ENCODE measurements at places on chromosomes 7 and 10. TPM values are rescaled to one million over a fixed set of nuclear protein-coding genes. Genes with fewer than 3 reads are reported as not detected.

C10orf105 gene
- 0.04 TPM for polyA plus RNA-seq

PIK3AP1 gene
- 0.47 TPM for polyA plus RNA-seq

MOGAT3 gene
- polyA plus RNA-seq = not detected

VAX1 gene
- not detected for polyA plus RNA-seq

C10orf67 gene
- 0.08 TPM for polyA plus RNA-seq

SH2D4B gene
- polyA plus RNA-seq = not detected

NEUROG3 gene
- polyA plus RNA-seq = not detected

DOCK4 gene
- 1.8 TPM for polyA plus RNA-seq

EIF5AL1 gene
- 1.0 TPM for polyA plus RNA-seq

CAPZA2 gene
- polyA plus RNA-seq = 44.9 TPM

SOSTDC1 gene
- polyA plus RNA-seq = 2.1 TPM

LIPK gene
- polyA plus RNA-seq = 0.12 TPM

HSPA14 gene
- polyA plus RNA-seq = 8.8 TPM

C7orf57 gene
- polyA plus RNA-seq = 0.80 TPM

SORBS1 gene
- 66.3 TPM for polyA plus RNA-seq

IKZF1 gene
- polyA plus RNA-seq = 1.0 TPM

HTRA1 gene
- 11.7 TPM for polyA plus RNA-seq

HABP2 gene
- polyA plus RNA-seq = not detected

LLCFC1 gene
- not detected for polyA plus RNA-seq

COL17A1 gene
- 87.2 TPM for polyA plus RNA-seq

FAM131B gene
- polyA plus RNA-seq = 0.16 TPM

WEE2 gene
- not detected for polyA plus RNA-seq

EGFR gene
- polyA plus RNA-seq = 12.8 TPM

NKX2-3 gene
- polyA plus RNA-seq = 0.14 TPM

CCL26 gene
- polyA plus RNA-seq = 0.73 TPM

CNNM1 gene
- 0.81 TPM for polyA plus RNA-seq

COL28A1 gene
- polyA plus RNA-seq = 0.60 TPM

ARHGAP19 gene
- polyA plus RNA-seq = 3.4 TPM

SFXN2 gene
- polyA plus RNA-seq = 5.7 TPM

SPDYE9 gene
- polyA plus RNA-seq = not detected

NHLRC2 gene
- 3.7 TPM for polyA plus RNA-seq

PKD2L1 gene
- not detected for polyA plus RNA-seq

SLC29A4 gene
- 0.49 TPM for polyA plus RNA-seq

BHLHA15 gene
- 0.96 TPM for polyA plus RNA-seq

CTAGE8 gene
- polyA plus RNA-seq = 0.01 TPM

CCDC172 gene
- not detected for polyA plus RNA-seq

BMPER gene
- 0.06 TPM for polyA plus RNA-seq

STAG3 gene
- 0.25 TPM for polyA plus RNA-seq

PSMA2 gene
- 36.2 TPM for polyA plus RNA-seq

IPMK gene
- polyA plus RNA-seq = 3.4 TPM

ZNF680 gene
- polyA plus RNA-seq = 2.1 TPM

CNPY1 gene
- not detected for polyA plus RNA-seq

Data from esophagus (tissue), 2 donors.